Upper lobe of left lung (tissue), 6 donors: ENCODE measurements at places on chromosomes 4 and X. TPM values are rescaled to one million over a fixed set of nuclear protein-coding genes. Genes with fewer than 3 reads are reported as not detected.

GRCh38 chr4:80646061-80646460 lies 310.5 kb downstream of the CFAP299 start:
- no peak for DNase-seq

- DNase-seq: no peak
These were observed 14.4 kb upstream of the SEPSECS start for GRCh38 chr4:25174674-25175073.

GRCh38 chrX:140949233-140949632 lies 53.2 kb upstream of the SPANXB1 start:
- DNase-seq: no peak

- DNase-seq: no peak
These were observed 24.9 kb upstream of the HUWE1 start for GRCh38 chrX:53711436-53711835.

FAM47C gene
- not detected for total RNA-seq

SUPT20HL2 gene
- not detected for total RNA-seq

- DNase-seq: no peak
These were observed 438.2 kb upstream of the DIAPH2 start for GRCh38 chrX:96246436-96246835.

DNA sequence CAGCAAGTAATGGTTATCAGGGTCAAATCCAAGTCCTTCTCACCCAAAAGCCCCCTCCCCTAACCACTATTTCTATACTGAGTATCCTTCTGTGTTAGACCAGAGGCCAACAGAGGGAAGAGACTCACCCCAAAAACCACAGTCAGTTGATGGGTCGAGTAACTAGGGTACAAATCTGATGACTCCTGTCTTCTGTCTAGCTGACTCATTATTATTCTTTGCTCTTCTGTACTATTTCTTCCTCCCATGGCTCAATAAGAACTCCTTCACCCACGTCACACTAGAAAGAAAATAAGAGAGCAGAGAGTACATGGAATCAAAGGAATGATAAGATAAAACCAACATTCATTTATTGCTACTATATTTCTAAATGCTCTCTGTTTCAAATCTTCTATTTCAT lies 2.0 kb downstream of the RAB40A start:
- no peak for DNase-seq

GRCh38 chrX:44183329-44183728 lies 160.1 kb downstream of the EFHC2 start:
- DNase-seq: no peak

- DNase-seq: no peak
These were observed 46.4 kb downstream of the PTPN13 start for GRCh38 chr4:86640469-86640868.

NHSL2 gene
- total RNA-seq: 5.8 TPM

- no peak for DNase-seq
These were observed 77.6 kb downstream of the MXRA5 start for GRCh38 chrX:3268829-3269228.

GRCh38 chr4:67451464-67451863 lies 93.8 kb downstream of the CENPC start:
- DNase-seq: no peak

- DNase-seq: no peak
These were observed 144.7 kb downstream of the FAM47A start for GRCh38 chrX:33987458-33987857.

GLUD2 gene
- total RNA-seq: 1.7 TPM

- DNase-seq: no peak
These were observed 109.0 kb upstream of the AADAT start for GRCh38 chr4:170198747-170199146.

CFAP299 gene
- total RNA-seq: 0.46 TPM

DNA sequence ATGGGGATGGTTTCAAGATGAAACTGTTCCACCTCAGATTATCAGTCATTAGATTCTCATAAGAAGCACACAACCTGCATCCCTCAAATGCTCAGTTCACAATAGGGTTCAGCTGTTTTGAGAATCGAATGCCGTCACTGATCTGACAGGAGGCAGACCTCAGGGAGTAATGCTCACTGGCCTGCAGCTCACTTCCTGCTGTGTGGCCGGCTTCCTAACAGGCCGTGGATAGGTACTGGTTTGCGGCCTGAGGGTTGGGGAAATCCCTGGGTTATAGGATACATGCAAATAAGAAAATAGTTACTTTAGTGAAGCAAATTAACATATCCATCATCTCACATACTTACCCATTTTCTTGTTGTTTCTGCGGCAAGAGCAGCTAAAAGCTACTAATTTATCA lies 160.4 kb downstream of the MAD2L1 start:
- DNase-seq: no peak

CC2D2A gene
- 41.9 TPM for total RNA-seq

- no peak for DNase-seq
These were observed 257.7 kb downstream of the ADAMTS3 start for GRCh38 chr4:72311291-72311690.

DNA sequence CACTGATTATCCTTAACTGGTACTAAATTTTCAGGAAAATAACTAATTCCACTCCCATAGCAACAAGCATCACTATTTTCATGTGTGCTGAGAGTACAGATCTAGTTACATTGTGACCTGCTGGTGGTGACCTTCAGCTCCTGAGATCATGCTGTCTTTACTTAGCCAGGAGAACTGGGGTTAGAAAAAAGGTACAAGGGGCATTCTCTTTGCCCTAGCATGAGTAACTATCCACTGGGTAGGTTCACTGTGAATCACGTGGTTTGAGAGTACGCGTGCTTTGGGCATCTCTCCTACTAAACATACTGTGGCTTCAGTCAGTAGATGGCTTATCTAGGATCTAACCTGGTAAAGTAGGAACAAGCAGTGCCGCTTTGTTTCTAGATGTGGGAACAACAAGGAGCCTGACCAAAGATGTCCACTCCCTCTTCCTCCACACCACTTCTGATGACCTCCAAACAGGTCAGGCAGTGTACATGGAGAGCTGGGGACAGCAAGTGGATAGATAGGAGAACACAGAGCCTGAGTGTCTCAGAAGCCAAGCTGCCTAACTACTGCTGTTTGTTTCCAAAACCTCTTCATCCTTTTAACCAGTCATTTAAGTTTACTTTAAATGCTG lies 90.2 kb downstream of the CBR4 start:
- no peak for DNase-seq

SPANXD gene
- not detected for total RNA-seq

MXD4 gene
- 56.9 TPM for total RNA-seq

DNA sequence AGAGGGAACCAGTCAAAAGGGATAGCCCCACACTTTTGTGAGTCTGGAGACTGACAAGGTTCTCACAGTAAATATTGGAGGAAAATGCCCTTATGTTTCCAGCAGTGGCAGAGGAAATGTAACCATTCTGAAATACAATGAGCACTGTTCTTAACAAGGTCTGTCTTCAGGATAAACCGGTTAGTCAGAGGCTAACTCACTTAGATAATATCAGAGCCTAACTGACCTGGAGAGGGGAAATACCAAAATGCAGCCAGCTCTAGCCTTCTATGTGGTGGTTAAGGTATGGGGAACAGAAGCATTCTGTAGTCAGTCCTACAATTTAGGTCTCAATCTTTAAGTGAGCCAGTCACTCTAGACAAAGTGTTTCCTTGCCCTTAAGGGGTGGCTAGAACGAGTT lies 70.8 kb downstream of the TBCK start:
- DNase-seq: no peak

GRCh38 chr4:94454405-94454804 lies 2.7 kb downstream of the PDLIM5 start:
- no peak for DNase-seq

DNA sequence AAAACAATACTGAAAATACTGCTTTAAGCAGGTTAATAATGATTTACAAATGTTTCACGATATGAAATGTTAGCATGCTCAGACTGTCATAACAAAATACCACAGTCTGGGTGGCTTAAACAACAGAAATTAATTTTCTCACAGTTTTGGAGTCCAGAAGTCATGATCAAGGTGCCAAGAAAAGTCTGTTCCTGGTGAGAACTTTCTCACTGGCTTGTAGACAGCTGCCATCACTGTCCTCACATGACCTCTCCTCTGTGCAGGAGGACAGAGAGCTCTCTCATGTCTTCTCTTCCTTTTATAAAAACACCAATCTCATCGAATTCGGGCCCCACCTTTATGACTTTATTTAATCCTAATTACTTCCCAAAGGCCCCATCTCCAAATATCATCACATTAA lies 426.7 kb downstream of the KLHL13 start:
- DNase-seq: no peak

ODAPH gene
- not detected for total RNA-seq

DNA sequence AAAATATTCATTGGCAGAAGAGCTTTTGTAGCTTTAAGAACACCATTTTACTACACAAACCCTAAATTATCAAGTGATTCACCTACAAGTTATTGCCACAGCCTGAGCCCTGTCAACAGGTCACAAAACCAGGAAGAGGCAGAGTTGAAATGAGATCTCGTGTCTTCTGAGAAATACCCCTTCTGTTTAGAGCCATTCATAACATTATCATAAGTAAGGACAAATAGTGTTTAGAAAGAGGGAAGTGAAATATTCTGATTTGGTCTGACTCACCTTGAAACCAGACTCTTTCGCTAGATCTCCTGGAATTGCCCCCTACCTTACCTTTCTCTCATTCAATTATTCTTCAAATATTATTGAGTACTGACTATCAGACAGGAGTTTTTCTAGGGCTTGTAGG lies 5.9 kb downstream of the ETDB start:
- no peak for DNase-seq

SPIN2A gene
- 1.3 TPM for total RNA-seq

GAGE12F gene
- total RNA-seq: not detected

- no peak for DNase-seq
These were observed 38.0 kb upstream of the SRD5A3 start for GRCh38 chr4:55308071-55308470.

DNA sequence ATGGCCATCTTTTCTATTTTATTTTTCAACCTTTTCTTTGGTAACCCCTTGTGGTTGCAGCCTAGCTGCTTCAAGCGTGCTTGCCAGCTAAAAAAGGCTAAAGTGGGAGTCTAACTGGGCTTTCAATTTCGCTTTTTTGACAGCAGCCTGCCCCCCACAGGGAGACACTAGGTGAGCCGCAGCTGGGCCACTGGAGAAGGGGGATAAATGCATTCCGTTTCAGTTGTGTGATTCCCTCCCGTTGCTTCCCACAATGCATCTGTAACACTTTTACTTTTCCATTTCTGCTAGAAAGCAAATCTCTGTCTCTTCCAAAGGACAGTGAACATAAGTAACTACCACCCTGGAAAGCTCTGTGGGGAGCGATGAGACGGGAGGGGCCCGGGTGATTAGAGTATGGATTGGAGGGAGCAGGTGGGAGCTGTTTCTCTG lies 86.3 kb upstream of the RAPGEF2 start:
- no peak for DNase-seq

GRCh38 chrX:139554376-139554775 lies 23.8 kb downstream of the F9 start:
- DNase-seq: no peak

CYSLTR1 gene
- total RNA-seq: 7.0 TPM

DNA sequence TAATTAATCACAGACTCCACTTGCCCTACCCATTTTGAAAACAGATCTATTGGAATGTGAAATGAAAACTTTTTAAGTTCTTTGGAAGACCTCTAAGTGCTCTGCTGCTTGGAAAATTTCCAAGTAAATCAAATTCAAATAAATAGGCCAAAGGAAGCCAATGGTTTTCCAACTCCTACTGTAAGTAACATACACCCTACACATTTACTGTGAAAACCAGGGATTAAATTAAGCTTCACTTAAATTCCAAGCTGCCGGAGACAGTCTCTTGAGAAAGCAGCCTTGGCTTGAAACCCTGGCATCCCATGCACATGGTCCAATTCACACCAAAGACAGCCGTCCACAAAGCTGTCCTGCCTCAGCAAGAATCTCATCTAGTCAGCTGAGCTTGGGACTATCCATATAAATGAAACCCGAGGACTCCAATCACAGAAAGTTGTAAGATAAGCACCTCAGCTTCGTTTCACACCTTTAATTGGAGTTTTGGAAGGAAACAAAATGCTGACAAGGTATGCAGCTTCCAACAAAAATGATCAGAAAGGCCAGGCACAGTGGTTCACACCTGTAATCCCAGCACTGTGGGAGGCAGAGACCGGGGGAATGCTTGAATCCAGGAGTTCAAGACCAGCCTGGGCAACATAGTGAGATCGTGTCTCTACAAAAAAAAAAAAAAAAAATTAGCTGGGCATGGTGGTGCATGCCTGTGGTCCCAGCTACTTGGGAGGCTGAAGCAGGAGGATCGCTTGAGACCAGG lies 88.6 kb downstream of the APBB2 start:
- no peak for DNase-seq

DNA sequence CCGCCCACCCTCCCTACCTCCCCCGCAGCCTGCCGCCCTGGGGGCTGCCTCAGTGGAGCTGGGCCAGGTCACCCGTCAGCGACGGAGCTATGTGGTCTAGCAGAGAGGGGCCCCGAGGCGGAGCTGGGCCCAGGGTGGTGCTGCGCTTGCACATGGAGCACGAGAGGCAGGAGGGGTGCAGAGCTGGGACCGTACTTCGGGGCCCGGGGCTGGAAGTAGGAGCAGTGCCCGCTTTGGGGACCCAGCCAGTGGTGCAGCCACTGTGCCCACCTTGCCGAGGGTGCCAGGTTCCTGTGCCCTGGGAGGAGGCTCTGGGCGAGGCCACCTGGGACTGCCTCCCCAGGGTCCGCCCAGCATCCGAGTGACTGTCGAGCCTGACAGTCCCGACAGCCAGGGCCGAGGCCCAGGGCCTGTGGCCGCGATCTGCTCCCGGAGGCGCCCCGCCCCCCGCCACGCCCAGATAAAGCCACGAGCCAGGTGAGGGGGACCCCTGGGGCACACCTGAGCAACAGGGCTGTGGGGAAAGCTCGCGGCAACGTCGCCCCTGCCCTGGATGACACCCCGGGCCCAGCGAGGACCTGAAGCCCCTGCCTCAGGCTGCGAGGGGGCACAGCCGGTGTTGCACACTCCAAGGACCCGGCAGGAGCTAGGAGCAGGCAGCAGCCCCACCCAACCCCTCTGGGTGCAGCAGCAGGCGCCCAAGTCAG lies 117.5 kb downstream of the DNAAF6 start:
- DNase-seq: peak; percentile 54

DNA sequence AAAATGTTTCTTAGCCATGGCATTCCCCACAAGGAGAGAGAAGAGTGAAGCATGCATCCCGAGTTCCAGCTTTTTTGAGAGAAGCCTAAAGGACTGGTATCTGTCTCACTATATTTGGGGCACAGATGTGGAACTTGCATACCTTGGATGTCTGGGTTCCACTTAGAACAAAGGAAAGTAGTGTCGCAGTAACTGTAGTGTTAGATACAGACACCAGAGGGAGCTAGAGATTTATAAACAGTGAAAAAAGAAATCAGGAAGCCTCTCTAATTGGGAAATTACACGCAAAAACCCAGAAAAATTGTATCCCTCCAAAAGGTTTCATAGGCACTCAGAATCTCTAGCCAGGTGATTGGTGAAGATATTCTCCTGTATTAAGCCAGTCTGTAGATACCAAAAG lies 34.4 kb downstream of the AGTR2 start:
- DNase-seq: no peak

- no peak for DNase-seq
These were observed 17.0 kb downstream of the SNCA start for GRCh38 chr4:89820010-89820409.

GPRASP3 gene
- total RNA-seq: 3.8 TPM
